Hindlimb muscle (tissue), 1 donor: ENCODE measurements at places on chromosomes 1 and 21.

DNA sequence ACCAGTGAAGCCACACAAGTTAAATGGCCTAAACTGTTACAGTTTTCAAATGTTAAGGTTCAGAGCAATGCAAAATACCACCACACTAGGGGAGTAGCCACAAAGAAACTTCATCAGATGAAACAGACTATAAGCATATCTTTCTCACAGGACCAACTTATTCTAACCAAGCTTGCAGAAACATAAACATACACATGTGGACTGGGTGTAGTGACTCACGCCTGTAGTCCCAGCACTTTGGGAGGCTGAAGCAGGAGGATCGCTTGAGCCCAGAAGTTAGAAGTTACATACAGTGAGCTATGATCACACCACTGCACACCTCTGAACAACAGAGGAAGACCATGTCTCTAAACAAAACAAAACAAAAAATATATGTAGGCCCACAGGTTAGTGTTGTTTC is 17.3 kb downstream of the WDR47 start:
- no peak for DNase-seq

DNA sequence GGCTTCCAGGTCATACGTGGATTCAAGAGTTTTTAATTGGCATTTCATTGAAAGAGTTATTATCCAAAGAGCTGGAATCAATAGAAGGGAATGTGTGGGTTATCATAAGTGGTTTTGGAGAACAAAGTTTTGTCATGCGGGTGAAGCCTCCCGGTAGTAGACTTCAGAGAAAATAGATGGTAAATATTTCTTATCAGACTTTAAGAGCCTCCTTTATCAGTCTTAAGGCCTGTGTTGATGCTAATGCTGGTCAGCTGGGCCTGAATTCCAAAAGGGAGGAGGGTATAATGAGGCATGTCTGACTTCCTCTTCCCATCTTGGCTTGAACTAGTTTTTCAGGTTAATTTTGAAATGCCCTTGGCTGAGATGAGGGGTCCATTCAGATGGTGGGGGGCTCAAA is 89.7 kb downstream of the ITSN1 start:
- no peak for DNase-seq

DNA sequence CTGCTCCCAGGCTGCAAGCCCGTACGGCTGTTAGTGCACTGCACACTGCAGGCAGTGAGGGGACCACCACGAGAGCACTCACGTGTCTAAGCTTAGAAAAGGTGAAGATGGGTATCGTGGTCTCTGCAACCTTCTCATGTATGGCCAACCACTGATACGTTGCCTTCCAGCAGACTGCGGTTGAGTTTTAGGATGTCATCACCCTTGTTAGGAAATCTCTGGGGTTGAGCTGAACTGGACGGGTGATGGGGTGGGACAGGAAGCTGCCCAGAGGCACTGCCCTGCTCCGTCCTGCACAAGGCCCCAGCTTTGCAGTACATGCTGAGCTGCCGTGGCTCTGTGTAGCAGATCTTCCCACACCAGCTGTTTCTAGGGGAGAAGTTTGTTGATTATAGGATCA is 43.3 kb downstream of the FAAP20 start:
- no peak for DNase-seq

- DNase-seq, result no peak
These were observed 138.7 kb downstream of the GALNT2 start for GRCh38 chr1:230205719-230206198.

GRCh38 chr1:114490274-114490693 is 20.7 kb downstream of the TRIM33 start:
- DNase-seq, result no peak

- no peak for DNase-seq
These were observed 33.1 kb downstream of the UBE2U start for GRCh38 chr1:64236541-64236954.

DNA sequence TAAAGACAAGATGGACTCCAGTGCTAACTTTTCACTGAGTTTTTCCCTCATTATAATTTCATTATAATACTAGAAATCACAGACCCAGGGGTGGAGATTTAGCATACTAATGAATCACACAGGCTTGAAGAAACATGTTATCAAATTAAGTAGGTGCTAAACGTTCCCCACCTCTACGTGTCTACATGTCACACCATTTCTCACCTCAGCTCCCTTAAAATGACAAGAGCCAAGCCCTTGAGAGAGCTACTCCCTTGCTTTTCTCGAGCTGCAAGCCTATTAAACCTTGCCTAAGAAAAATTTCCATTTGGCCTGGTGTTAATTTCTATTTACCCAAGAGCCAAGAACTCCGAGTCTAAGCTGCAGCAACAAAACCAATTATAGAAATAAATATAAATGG is 396.3 kb upstream of the NEGR1 start:
- DNase-seq, result no peak
